Renal cortical epithelial cell (primary cell): ENCODE measurements at places on chromosomes 12 and 14. TPM values are rescaled to one million over a fixed set of nuclear protein-coding genes. Genes with fewer than 3 reads are reported as not detected.

GRCh38 chr12:19979584-19979983 lies 388.8 kb upstream of the PDE3A start:
- DNase-seq = no peak

- no peak for DNase-seq
These were observed 5.2 kb upstream of the FKBP11 start for GRCh38 chr12:48930475-48930874.

DNA sequence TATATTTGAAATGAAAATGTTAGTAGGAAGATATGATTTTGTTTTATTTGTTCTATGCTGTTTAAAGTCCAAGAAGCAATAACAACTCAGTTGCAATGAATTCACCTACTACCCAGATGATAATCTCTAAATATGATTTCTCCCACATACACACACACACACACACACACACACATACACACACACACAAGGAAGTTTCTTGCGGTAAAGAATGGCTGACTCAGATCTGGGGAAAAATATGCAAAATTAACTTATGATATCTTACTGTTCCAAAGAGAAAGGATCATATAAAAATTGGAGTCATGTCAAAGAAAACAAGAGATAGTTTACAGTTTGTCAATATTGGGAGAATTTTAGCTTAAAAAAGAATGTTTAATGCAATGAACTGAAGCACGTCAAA lies 456.7 kb downstream of the SLC16A7 start:
- DNase-seq = no peak

DNA sequence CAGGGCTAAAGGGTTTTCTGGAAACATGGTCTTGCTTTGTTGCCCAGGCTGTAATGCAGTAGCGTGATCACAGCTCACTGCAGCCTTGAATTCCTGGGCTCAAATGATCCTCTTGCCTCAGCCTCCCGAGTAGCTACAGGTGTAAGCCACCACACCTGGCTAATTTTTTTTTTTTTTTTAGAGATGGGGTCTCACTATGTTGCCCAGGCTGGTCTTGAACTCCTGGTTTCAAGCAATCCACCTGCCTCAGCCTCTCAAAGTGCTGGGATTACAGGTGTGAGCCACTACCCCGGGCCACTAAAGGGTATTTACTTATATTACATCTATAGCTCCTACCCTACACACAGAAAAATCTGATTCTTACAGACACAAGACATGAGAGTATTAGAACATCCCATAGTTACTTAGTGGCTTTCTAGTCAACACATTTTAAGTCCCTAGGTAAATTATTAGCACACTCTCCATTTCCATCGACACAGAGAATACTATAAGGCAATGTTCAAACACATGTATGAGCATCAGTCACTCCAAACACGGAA lies 6.2 kb upstream of the DCAF11 start:
- DNase-seq = no peak

KRT8 gene
- total RNA-seq = 390 and 919 TPM in 2 replicates

CLEC4D gene
- 0.15 TPM in 1 of 2 replicates, not detected in the other for total RNA-seq
